ENCODE measurements at places on chromosomes 2 and 18.
A peak's percentile ranks its signal among the peaks of the same experiment; 100 is the strongest.

DNA sequence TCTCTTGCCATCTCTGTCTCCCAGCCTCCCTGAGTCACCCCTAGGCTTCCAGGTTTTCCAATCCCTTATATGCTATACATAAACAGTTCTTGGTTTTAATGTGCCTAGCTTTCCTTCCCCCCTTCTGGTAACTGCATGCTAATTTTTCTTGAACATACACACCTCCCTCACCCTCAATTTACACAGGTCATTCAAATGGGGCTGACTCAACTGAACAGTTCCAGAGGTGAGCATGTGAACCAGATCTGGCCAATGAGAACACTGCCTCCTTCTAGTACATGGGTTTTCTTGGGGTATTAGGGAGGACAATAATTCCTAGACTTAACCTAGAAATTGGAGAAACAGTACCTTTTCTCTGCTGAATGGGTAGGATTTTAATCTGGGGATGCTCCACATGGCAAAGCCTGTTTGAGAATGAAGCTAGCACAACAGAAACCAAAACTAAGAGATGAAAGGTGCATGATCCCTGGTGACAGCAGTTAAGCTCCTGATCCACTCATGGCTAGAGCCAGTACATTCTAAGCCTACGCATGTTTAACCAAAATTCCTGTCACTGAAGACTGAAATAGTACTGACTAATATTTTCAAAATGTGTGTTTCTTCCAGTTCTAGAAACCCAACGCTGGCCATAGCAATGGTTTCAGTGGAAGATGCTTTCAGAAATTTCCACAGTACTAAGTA is 11.8 kb downstream of the SLC25A12 start:
- DNase-seq = no peak

- DNase-seq = no peak
Observed at GRCh38 chr2:84874381-84875212, 6.3 kb downstream of the TRABD2A start.

DNA sequence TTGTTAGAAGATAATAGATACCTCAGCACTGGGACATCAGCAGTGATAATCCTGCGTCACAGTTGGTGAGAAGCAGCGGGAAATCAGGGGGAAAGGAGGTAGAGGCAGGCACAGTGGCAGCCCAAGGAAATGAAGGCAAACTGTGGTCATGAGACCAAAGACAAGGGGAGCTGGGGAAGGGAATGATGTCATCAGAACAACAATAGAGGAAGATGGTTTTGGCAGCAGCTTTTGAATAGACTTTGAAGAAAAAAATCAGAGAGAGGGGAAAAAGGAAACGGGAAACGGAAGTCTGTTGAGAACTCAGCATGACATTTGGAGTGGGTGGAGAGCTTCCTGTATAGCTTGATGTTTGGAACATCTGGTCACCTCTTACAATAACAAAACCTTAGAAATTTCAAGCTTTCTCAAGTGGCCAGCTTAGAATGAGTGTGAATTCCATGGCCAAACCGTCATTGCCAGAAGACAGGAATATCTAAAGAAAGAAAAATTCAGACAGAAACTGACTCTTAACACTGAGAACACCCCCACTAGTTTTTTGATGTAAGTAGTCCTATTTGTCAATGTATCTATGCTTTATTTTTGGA is 18.4 kb upstream of the YES1 start:
- DNase-seq = peak; percentile 43

DNA sequence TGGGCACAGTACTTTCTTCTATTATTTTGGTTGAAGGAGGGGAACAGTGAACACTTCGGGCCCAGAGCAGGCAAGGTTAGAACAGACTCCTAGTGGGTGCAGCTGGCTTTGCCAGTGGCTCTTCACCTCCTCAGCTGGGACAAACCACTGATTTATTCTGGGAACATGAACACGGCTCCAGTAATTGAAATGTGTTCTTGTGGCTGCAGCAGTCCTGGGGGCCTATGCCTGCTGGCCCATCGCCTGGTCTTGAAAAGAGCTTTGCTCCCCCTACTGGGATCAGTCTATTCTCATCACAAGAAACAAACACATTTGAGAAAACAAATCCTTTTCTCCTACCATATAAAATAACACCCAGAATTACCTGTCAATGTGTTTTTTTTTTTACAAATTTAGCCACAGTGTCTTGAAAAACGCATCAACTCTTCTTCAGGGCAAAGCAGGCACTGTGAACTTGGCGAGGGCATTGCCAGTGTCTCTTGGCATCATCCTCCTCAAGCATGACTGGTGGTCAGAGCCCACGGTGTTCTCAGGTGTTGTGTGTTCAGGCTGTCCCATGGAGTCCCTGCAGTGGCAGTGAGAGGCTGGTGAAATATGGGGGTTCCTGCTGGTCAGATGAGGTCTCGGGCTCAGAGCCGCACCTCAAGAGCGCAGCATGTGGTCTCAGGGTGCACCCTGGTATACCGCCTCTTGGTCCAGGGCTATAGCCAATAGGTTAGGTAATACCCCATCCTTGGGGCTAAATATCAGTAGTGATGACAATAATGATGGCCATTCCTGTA is 51.3 kb downstream of the RNF144A start:
- peak; percentile 19 for DNase-seq

DNA sequence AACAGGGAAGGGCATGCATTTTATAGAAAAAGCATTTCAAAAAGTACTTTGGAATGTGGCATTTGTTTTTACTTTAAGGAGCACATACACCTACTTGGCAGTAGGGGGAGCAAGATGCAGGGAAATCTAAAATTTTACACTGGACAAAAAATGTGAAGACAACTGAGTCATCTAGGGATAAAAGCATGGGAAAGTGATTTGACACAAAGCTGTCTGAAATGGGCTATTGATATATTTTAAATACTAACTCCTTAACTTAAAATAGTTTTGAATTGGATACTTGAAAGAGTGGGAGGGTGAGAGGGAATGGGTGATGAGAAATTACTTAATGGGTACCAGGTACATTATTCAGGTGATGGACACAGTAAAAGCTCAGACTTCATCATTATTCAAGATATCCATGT is 15.8 kb downstream of the TMEM200C start:
- peak; percentile 21 for DNase-seq

- DNase-seq = no peak
Observed at GRCh38 chr18:64438178-64438577, 289.3 kb upstream of the LINC00305 start.

DNA sequence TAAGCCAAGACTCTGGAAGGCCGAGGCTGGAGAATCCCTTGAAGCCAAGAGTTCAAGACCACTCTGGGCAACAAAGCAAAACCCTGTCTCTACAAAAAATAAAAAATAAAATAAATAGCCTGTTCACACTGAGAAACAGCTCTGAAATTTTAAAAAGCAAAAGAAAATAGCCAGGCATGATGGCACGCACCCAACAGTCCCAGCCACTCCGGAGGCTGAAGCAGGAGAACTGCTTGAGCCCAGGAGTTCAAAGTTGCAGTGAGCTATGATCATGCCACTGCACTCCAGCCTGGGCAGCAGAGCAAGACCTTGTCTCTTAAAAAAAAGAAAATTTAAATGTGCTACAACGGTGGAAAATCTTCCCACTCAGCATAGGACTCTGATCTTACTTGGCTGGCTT is 52.7 kb downstream of the DTNB start:
- no peak for DNase-seq

DNA sequence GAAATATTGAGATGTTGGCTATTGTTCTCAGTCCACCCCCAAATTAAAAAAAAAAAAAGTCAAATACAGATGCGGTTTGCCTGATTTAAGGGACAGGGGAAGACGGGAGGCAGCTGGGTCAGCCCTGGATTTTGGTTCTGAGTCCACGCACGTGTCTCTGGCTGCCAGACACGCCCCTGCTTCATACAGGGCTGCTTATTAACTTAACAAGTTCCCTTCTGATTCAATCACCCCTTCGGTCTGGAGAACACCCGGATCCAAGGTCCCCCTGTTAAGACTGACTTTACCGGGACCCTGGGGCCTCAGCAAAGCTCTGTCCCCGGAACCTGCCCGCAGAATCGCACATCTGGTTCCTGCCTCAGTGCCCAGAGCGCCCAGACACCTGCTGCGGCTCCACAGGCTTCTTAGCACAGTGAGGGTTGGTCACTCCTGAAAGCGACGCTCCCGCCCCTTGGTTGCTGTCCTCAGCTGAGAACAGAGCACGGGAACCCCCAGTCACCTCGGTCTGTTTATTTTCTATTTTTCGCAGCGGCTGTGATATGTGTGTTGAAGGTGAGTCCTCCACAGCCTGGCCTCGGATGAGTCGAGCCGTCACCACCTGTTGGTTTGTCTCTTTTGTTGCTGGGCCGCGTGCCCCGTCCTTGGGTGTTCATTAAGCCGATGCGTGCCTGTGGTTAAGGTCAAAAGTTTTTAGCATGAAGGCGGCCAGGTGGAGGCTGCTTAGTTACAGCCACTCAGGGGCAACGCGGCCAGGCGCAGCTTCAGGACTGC is 57.2 kb downstream of the RTP5 start:
- no peak for DNase-seq

DNA sequence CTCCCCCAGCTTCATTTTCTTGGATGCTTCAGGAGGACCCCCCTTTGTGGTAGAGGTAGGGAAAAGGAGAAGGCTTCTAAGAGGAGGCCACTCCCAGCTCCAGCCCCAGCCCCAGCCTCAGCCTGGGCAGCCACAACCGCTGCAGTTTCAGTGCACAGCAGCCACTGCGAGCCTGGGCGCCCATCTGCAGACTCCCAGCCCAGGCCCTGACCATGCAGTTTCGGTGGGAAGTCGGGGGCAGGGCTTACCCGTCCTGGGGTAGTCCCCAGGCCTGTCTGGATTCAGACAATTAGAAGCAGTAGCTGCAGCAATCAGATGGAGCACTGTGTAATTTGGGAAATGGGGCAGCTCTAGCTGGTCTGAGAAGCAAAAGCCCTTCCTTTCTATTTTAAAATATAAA is 28.6 kb downstream of the ITM2C start:
- DNase-seq = no peak

DNA sequence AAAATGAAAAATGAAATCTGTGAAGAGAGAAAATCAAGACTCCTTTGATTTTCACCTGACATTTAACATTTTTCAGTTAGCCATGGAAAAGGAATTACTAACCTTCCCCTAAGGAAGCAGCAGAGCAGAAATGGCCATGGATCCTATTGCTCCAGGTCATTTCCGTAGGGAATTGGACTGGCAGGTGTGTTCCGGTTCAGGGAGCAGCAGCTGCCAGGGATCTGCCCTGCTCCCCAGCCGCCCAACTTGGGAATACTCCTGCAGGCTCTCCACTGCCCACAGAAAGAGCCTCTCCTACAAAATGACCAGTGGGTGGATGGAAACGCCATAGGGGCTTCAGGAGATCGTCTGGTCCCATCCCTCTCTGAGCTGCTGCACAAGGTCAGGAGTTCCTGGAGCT is 86.0 kb upstream of the MAPK4 start:
- no peak for DNase-seq

- DNase-seq = peak; percentile 79
Observed at GRCh38 chr2:69741575-69742321, at the start of gene ANXA4. ANXA4 (plus strand) TSS chr2:69742134; CDS start chr2:69781566, 39,432 bp downstream.

DNA sequence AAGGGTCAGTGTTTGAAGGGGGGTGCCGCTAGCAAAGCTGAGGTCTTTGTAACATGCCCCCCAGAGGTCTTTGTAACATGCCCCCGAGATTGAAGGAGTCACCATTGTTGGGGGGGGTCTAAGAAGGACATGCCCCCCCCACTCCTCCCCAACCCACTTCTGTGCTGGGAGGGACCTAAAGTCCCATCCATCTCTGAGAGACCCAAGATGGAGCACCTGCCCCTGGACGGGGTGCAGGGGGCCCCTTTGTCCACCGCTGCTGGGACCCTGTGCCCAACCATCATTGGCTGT is 5.9 kb upstream of the ASIC4 start:
- DNase-seq = no peak

- peak; percentile 17 for DNase-seq
Observed at GRCh38 chr2:241103176-241103595, 1.1 kb upstream of the MTERF4 start.

DNA sequence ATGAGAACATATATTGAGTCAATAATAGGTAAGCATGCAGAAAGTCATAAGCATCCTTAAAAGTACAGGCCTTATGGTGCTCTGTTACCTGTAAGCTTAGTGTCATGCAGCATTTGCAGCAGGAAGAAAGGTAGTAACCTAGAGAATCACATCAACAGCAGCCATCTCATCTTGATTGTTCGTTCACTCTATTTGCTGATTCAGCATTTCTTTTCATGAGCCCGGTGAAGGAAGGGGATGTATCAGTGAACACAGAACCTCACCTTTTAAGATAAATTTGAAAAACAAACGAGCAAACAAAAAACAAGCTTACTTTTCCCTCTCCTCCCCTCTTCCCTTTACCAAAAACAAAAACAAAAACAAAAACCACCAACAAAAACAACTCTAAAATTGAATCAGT is 89.9 kb downstream of the MIB1 start:
- no peak for DNase-seq

- DNase-seq = no peak
Observed at GRCh38 chr2:220662431-220662830, 909.7 kb downstream of the EPHA4 start.

DNA sequence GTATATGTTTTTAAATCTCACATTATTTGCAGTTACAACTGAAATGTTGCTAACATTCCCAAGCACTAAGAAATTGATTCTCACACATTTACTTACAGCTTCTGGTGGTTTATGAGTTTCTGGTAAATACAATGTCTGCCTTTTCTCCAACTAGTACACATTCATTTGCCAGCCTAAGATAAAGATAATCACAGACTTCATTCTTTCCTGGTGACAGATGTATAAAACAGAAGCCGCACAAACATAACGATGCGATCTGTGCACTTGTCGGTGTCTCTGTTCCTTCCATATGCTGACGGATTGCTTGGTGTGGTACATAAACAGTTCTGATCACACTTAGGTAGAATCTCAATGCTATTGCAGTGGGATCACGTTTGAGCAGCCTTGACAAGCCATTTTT is 100.4 kb upstream of the DDX18 start:
- no peak for DNase-seq

- DNase-seq = peak; percentile 8
Observed at GRCh38 chr2:60366135-60366712, 187.2 kb downstream of the BCL11A start.

GRCh38 chr2:184498936-184499335 is 99.4 kb upstream of the ZNF804A start:
- no peak for DNase-seq

GRCh38 chr2:196279541-196279940 is 108.2 kb upstream of the STK17B start:
- DNase-seq = no peak

DNA sequence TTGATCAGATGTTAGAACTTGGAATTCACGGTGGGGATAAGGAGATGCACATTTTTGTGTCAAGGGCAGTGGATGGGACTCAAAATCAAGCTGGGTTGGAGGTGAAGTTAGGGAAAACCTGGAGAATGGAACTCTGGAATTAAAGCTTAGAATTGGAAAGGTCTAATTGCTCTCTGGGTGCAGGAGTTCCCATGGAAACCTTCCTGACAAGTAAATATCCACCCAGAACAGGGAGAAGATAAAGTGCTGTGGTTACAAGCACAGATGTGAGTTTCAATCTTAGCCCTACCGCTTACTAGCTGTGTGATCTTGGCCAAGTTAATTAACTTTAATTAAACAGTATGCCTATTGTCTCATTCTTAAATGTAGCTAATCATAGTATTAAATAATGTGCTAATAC is 71.3 kb upstream of the TCF7L1 start:
- no peak for DNase-seq

DNA sequence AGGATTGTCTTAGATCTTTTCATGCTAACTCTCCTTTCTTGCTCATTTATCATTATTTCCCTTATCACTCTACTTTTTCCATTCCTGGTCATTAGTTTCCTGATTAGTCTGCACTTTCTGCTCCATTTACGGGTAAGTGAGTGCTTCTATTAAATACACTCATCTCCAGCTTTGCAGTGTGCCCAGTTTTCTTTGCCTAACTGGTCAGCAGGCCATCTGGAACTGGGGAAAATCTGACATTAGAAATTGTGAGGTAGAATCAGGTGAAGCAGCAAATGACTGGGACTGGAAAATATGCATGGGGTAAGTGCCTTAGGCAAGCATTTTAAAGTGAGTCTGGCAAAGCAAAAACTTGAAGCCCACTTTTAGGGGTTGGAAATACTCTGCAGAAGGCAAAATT is 29.2 kb downstream of the G6PC2 start:
- no peak for DNase-seq
